HT1080 (cell line): ENCODE measurements at places on chromosomes 4 and X.

GRCh38 chrX:154596290-154596929 is 11.5 kb downstream of the CTAG1A start:
- DNase-seq, result peak; percentile 71

DNA sequence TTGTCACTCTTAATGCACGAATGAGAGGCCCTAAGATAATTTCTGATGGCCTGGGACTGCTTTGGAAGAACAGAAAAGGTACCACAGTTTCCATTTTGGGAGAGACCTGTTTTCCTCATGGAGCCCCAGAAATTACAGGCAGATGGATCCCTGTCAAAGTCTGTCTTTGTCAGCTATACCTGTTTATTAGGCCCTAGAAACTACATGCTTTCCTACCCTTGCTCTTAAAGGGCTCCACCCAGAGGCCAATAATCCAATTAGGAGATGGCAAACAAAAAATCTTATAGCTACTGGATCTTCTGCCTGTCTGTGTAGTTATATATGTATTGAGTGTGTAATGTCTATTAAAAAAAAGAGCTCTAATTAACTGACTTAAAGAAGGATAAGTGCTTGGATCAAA is 141.3 kb downstream of the NR3C2 start:
- no peak for DNase-seq

DNA sequence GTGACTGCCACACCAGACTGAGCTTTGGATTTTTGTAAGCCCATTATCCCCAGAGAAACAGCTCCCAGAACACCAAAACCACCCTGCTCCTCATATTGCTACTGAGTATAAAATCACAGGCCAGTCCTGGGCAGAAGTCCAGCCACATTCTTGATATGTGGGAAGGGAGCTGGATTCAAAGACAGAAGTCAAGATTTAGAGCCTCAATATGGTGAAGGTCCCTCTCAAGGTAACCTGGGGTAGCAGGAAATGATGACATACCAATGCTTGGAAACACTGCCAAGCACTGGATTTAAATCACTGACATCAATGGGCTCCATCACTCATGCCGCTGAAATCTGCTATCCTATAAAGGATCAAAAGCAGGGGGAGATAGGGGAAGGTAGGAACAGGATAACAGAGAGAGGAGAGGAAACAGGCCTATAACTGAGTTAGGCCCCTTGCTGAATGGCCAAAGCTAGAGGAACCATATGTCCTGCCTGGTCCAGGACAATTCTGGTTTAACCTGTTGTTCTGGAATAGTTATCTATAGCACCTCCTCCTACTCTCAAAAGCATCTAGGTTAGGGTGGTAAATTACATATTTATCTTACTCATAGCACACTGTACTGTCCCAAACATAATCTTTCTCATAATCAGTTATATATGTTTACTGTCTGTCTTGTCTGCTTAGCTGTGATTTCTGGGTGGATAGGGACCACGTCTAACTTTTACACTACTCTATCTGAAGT is 83.7 kb upstream of the NHS start:
- no peak for DNase-seq

DNA sequence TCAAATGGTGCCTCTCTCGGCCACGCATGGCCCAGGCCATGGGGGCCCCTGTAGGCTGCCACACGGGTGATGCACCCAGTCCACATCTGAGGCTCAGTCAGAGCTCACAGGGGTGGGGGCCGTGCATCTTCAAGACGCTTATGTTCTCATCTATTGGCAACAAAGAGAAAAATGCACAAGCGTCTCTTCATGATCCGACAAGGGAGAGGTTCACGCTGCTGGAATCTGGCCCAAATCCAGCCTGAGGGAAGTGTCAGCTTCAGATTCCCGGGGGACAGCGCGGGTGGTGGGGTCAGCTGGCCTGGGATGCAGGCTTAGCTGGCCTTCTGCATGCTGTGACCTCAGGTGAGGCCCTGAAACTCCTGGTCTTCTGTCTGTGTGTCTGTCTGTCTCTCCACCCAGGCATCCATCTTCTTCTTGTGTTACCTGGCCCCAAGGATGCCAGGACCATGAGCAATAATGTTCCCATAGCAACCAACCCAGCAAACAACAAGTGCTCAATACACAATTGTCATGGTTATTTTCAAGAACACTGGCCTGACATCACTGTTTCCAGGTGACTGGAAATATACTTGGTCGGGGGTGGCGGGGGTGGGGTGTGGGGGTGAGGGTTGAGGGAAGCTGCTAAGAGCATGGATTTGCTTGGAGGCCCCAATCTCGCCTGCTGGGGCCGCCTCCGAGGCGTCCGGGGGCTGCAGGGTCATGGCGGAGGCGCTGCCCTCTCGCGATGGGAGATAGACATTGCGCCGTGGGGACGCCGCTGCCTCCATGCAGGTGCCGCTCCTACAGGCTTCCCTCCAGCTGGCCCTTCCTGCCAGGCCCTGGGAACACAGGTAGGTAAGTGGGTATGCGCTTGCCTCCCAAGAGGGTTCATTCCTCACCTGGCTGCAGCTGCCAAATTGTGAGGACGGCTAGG is 48.3 kb downstream of the ABLIM2 start:
- DNase-seq, result no peak

- DNase-seq, result no peak
Observed at GRCh38 chr4:171430495-171430894, 382.7 kb upstream of the GALNTL6 start.

DNA sequence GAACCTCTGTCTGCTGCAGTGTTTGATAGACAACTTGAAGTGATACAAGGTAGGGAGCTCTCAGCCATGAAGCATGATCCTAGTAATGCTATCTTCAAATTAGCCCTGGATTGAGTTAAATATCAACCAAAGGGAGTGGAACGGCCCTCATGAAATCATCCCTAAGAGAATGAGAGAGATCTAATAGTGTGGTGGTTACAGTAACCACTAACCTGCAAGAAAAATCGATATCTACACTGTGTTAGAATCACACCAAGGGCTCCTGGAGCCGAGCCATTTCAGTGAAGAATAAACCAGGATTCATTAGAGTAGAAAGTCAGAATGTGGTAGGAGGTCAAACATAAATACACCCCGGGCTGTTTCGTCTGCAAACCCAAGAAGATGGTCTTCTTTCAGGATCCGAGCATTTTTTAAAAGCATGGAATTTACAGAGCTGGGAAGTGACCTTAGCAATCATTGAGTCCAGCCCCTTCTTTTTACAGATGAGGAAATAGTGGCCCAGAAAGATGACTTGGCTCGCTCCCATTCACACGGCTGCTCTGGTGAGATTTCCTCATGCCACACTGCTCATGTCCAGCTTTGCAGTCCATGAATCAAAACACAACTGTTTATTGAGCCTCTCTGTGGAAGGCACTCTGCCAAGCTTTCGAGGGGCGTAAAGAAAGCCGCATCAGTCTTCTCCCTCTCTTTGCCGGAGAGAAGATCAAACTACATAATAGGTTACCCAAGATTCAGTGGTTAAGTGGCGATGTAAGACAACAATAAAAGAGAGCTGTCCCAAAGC is 5.5 kb upstream of the DCTD start:
- no peak for DNase-seq

DNA sequence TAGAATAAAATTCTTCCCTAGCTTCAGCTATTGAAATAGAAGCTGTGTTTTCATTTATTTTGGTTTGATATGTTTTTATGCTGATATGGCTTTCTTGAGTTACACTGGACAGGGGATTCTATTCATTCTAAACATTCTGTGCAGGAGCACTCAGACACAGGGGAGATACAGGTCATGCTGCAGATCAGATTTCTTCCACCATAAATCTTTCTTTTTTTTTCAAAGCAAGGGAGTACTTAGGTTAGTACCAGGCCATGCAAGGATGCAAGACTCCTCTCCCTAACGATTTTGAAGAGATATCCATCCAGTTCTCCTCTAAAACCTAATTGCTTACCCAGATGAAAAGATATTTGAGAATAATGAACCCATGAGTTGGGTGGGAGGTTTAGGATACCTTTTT is 21.4 kb downstream of the ETDC start:
- no peak for DNase-seq

- no peak for DNase-seq
Observed at GRCh38 chrX:131942034-131942433, 81.1 kb upstream of the STK26 start.

DNA sequence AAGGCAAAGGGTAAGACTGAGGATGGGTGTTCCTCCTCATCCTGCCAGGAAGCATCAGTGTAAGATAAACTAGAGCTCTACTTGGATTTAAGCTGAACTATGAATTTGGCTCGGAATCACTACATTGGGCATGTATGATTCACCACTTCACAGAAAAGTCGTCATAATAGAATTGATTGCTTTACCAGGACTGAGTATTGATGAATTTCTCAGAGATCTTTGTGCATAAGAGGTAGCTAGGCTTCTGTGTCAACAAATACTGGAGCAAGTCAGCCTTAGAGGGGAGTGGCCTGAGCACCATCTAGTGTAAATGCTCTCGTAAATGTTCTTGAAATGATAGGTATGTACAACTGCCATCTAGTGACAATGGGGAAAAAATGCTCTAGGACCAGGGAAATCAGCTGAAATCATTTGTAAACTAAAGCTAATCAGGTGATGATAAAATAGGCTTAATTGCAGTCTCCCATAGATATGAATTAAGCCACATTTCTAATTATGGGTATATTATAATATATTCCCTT is 309.5 kb upstream of the FMR1 start:
- DNase-seq, result peak; percentile 0

GRCh38 chrX:121374471-121374870 is 327.1 kb downstream of the GLUD2 start:
- DNase-seq, result no peak

DNA sequence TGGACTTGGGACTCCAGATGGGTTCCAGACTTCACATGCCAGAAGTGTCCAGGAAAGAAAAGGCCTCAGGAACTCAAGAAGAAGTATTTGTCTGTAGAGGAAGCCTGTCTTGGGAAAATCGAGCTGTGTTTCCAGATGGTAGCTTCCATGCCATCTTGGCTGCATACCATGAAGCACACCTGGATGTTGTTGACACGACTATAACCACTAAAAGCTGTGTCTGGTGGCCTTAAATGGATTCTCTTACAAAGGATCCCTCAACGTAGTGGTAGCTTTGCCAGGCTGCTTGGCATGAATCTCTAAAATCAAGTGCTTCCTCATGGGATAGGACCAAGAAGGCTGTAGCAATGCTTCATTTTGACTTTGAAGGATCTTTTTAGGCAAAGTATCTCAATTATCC is 313.4 kb upstream of the BOD1L1 start:
- DNase-seq, result no peak

GRCh38 chrX:2627272-2627867 is 63.7 kb upstream of the CD99 start:
- peak; percentile 43 for DNase-seq

DNA sequence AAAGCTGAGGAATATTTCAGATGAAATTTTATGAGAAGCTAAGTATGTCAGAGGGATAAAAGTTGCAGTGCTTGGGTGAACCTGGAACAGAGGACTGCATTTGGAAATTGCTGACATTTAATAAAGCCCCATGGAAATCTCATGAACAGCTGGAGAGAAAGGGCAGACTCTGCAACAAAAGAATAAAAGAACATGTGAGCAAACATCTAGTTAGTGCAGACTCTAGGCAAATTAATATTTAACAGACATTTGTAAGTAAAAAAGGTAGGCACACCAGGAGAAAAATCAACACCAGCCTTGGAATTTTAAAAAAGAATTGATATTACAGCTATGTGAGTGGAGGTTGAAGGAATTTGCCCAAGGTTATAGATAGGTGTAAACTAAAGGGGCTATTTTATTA is 114.6 kb upstream of the PUDP start:
- DNase-seq, result no peak

DNA sequence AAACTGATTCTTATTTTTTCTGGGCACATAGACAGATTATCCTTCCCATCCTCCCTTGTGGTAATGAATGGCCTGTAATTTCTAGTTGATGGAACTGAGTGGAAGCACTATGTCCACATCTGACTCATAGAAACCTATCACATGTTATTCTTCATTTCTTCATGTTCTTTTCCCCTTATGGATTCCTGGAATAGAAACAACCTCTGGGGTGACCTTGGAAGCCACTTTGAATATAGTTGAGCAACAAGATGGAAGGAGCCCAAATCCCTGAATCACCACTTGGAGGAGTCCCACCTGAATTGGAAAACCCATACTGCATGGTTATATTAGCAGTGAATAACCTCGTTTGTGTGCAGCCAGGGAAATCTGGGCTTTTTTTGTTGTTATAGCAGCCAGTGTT is 137.8 kb downstream of the MID1IP1 start:
- DNase-seq, result peak; percentile 28

GRCh38 chr4:158315706-158316105 is 105.4 kb downstream of the TMEM144 start:
- no peak for DNase-seq

- DNase-seq, result no peak
Observed at GRCh38 chr4:44210750-44211149, 237.9 kb downstream of the KCTD8 start.

DNA sequence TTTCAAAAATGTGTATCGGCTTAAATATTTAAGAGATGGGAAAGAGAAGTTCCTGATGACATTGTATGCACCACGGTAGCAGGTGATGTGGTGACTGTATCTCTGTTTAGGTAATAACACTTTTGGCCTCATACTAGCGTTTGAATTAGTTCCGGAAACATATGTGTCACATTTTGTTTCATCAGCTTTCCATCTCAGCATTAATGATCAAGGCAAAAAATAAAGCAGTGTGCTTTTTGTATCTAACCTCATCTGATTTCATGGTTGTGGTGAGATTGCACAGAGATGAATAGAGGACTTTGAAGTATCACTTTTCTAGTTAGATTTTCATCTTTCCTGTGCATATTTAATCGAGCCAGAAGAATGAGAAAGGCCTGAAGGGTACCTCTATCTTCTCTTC is 206.4 kb upstream of the SPRY1 start:
- no peak for DNase-seq

- DNase-seq, result no peak
Observed at GRCh38 chr4:33975995-33976394, 2268.3 kb downstream of the ARAP2 start.

DNA sequence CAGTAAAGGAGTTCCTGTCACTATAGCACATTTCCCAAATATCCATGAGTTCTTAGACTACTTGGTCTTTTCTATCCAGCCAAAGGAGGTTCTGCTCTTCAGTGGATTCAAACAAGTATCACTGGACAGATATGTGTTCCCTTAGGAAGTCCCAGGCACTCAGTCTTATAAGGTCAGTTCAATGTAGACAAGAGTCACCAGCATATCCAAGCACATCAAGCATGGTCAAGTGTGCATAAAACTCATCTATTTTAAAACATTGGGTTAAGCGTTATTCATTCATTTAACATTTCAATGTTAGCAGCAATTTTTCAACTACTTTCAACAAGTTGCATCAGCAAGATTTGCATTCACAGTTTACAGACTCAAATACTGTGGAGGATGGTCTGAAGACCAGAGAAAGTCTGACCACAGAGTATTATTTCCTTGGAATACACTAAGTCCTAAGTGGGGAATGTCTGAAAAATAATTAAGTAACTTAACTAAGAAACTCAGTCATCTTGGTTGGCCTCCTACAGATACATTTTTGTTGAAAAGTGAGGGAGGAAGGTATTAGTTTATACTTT is 630.5 kb upstream of the IGFBP7 start:
- no peak for DNase-seq

DNA sequence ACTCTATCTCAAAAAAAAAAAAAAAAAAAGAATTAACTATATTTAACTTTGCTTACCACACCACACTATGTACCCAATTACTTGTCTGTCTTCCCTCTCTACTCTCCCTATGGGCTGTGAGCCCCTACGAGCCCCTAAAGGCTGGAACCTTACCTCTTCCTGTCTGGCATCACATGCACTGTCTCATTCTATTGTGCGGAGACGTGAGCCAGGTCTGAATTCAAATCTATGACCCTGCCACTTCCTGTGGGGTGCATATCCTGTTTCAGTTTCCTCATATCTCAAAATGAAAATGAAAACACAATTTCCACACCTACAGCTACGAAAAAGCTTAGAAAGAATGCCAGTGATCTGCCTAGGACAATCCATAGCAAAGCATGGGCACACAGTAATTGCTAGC is 42.9 kb upstream of the HS3ST1 start:
- peak; percentile 34 for DNase-seq
